D721Med (cell line): ENCODE measurements at places on chromosomes 4 and X.

DNA sequence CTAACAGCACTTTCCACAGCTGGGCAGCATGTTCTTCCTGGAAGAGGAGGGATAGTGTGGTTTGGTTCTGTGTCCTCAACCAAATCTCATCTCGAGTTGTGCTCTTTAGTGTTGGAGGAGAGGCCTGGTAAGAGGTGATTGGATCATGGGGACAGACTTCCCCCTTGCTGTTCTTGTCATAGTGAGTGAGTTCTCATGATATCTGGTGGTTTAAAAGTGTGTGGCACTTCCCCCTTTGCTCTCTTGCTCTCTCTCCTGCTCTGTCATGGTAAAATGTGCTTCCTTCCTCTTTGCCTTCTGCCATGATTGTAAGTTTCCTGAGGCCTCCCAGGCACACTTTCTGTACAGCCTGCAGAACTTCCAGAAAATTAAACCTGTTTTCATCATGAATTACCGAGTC lies 133.7 kb upstream of the NDP start:
- DNase-seq = no peak

- DNase-seq = no peak
Measured at GRCh38 chrX:130253916-130254315, 14.8 kb downstream of the ZNF280C start.

- no peak for DNase-seq
Measured at GRCh38 chrX:142204522-142205433, at the start of gene MAGEC2. MAGEC2 (minus strand) TSS chrX:142205290; CDS start chrX:142203987, 1,303 bp downstream.

DNA sequence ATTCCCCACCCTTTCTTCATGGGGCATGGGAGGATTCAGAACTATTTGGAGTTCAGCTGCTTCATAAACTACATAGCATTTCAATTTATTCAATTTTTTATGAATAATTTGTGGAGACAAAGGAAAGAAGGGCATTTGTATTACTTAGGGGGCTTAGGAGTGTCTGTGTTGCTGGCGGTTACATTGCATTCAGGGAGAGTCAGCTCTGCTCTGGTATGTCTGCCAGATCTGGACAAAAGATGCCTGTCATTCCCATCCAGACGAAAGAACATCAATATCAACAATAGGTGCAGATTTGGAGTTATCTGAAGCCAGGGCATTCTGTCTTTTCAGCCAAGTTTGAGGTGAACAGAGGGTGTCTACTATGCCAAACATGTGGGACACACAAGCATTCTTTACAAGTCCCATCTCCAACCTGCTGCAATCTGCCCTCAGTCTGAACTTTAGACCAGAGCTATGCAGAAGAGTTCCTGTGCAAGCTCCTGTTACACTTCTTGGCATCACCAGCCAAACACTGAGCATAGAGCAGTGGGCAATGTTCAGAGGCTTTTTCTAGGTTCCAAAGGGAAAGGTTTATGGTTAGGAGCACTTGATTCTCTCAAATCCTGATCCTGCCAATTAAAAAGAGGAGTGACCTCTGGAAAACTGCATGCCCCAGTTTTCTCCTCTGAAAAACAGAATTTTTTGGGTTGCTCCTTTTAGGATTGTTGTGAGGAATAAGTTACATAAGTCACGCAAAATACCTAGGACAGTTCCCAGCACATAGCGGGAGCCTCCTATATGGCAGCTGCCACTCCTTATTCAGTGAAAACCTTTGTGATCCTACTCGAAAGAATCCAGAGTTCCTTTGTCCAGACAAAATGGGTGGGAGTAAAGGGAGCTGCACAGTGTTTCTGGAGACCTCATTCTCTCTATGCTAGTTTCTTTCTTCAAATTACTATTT lies 719.5 kb upstream of the SLIT2 start:
- DNase-seq = no peak

- no peak for DNase-seq
Measured at GRCh38 chr4:77269505-77269904, 112.5 kb downstream of the CCNG2 start.
